ENCODE measurements at places on chromosomes 3 and 15. TPM values are rescaled to one million over a fixed set of nuclear protein-coding genes. Genes with fewer than 3 reads are reported as not detected.

Gene SNTN
- polyA plus RNA-seq: not detected

Gene SLC22A13
- 2.7 TPM for polyA plus RNA-seq

Gene WDR72
- 59.2 TPM for polyA plus RNA-seq

Gene CCDC13
- polyA plus RNA-seq: 1.8 TPM

Gene CCDC80
- polyA plus RNA-seq: 68.3 TPM

GRCh38 chr15:85490856-85491255 lies 110.5 kb downstream of the AKAP13 start:
- DNase-seq: no peak

DNA sequence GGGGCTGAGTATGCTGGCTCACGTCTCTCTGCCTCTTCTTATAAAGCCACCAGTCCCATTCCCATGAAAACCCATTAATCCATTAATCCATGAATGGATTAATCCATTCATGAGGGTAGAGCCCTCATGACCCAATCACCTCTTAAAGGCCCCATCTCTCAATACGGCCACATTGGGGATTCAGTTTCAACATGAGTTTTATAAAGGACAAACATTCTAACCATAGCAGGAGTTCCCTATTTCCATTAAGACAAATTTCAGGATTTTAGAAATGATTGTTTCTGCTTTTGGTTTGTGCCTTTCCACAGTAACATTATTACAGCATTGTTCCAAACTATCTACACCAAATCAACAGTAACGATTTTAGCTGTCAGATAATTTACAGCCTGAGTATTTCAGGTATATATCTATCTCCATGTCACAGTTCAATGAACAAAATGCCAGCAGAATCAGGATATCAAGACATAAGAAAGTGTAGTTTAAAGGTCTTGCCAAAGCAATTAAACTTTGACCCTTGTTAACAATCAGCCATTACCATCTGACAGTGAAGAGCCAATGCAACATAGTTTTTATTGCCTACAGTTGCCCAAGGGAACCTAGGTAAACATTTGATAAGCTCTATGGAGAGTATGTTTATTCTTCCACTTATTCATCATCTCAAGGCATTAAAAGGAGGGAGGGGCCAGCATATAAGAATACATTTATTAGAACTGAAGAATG lies 3.8 kb downstream of the TSPAN3 start:
- DNase-seq: no peak

DNA sequence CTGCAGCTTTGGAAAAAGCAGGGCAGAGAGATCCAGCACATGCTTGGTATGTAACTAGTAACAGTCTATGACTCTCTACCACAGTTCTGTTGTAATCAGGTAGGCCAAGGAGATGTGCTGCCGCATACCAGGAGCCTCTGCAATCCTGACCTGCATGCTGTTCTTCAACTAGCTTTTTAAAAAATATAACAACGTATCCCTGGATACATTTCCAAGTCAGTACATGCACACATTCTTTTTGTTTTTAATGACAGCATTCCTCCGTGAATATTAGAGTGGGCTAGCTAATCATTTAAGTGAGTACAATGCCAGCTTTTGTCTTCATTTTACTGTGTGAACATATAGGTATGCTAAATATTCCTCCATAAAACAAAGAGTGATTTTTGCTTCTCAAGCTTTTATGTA lies 437.8 kb downstream of the RBMS3 start:
- no peak for DNase-seq

DNA sequence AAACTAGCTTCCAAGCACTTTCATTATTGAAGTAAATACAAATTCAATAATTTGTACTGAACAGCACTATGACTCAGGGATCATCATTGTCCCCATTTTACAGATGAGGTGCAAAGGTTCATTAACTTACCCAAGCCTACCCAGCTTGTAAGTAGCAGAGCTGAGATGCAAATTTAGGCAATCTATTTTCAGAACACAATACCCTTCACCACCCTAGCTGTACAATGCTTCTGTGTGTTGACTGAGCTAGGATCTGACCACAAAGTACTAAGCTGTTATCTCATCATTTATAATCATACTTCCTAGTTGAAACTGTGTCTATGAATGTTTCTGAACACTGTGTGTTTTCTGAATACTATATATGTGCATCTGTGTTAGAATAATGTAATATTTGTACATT lies 3.2 kb upstream of the ILDR1 start:
- no peak for DNase-seq

GRCh38 chr3:184524981-184525336 lies 36.6 kb upstream of the EPHB3 start:
- no peak for DNase-seq

DNA sequence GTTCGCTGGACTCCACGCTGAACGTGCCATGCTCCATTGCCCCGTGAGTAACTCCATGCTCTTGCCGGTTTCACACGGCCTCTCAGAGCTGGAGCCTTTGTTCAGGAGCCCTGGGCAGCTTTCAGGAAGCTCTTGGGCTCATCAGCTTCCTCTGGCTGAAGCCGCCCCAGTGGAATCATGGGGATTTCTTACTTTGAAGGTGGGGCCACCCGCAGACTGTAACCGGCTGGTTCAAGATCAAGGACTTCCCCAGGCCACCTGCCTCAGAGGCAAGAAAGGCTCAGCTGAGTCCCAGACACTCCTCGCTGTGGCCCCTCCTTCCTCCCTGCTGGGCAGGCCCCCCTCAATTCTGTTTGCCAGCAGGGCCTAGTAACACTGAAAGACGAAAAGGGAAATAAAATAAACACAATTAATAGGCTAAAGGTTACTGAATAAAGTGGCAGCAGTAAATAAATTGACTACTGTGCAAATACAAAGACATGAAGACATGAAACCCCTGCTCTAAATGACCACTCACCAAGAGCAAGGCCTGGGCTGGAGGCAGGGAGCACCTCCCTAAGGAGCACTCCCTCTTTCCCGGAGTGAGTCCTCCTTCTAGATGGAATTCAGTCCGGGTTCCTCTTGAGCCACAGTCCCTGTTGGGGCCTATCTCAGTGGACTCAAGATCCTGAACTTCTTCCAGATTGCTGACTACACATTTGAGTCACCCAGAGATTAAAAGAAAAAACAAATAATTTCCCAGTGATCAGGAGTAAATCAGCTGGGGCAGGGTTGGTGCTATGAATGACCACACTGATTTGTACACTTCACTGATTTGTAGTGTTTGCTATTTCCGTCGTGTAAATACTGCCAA lies 51.0 kb downstream of the ZDHHC19 start:
- DNase-seq: no peak

- no peak for DNase-seq
These were observed 212.0 kb upstream of the TLE3 start for GRCh38 chr15:70309716-70310115.

DNA sequence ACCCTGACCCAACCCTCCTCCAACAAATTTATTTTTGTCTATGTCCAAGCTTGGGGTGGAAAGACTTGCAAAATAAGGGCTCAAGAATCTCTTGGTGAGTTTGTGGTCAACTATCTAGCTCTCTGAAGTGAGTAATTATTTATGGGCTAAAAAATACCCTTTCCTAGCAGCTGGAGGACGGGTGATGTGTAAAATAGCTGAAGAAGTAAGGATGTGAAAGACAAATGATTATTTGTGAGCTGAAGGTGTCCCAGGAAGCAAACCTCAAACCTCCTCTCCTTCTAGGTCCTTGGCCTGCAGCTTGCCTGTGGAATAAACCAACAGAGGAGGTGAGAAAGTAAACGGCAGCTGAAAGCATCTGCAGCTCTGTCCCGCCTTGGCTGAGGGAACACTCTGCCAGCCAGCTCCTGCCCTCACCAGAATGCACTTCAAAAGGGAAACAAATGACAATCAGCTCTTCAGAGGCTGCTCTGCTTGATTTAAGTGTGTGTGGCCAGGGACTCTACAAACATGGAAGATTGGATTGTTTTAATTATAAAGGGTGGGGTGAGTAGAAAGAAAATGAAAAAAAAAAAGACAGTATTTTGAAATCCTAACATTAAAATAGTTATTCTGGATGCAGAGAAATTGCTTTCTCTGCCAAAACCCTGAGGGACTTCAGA lies 60.3 kb downstream of the TM4SF4 start:
- DNase-seq: no peak

DNA sequence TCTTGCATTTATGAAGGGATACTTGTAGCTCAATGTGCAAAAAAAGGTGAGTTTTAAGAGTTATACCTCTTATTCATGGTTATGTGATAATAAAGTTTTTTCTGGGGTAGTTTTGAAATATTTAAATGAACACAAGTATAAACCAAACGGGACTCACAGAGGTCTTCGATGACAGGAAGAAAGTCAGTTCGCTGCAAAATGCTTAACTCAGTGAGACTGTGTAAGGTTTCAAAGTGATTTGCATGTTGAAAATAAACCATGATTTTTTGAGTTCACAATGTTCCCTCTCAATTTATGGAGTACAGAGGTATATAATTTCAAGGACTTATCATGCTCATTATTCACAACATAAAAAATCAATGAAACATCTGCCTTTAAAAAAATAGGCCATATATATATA lies 36.3 kb upstream of the MYH15 start:
- DNase-seq: no peak

DNA sequence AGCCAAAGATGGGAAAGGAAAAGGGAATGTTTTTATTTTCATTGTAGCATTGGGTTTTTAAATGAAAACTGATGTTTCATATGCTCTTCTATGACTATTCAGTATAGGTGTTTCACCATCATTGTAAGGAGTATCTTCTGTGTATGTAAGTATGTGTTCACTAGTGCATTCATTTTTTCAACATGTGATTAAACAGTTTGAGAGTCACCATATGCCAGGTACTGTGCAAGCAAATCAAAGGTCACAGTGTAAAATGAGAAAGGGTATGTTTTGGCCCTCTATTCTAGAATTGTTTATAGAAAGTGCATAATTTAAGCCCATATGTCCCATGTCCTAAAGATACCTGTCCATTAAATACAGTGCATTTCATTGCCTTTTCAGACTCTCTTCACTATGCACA lies 207.2 kb downstream of the ZBTB20 start:
- no peak for DNase-seq

DNA sequence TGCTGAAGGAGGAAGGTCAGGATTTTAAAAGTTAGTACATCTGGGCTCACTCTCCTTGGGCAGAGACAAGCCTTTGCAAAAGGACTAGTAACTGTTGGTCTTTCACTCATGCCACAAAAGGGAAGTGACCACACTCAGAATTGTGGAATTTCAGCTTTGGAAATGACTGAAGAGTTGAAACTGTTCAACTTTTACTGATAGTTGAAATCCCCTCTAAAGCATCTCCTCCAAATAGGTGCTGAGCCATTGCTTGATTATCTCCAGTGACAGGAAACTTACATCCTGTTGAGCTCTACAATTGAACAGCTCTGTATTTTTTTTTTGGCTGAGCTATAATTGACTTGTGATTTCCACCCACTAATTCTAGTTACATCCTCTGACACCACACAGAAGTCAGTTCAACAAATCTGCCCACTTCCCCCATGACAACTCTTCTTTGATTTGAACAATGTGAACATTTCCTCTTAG lies 254.8 kb upstream of the TPRG1 start:
- DNase-seq: no peak

- no peak for DNase-seq
These were observed 27.2 kb downstream of the PTX3 start for GRCh38 chr3:157463816-157464215.

- DNase-seq: no peak
These were observed 108.4 kb upstream of the SPATA16 start for GRCh38 chr3:173249457-173249856.

- DNase-seq: no peak
These were observed 66.9 kb upstream of the THBS1 start for GRCh38 chr15:39513936-39514335.

GRCh38 chr3:148187296-148187695 lies 510.4 kb upstream of the AGTR1 start:
- DNase-seq: no peak
